Mucosa of gallbladder (tissue), 1 donor: ENCODE measurements at places on chromosomes 7 and 10.
A peak's percentile ranks its signal among the peaks of the same experiment; 100 is the strongest.

DNA sequence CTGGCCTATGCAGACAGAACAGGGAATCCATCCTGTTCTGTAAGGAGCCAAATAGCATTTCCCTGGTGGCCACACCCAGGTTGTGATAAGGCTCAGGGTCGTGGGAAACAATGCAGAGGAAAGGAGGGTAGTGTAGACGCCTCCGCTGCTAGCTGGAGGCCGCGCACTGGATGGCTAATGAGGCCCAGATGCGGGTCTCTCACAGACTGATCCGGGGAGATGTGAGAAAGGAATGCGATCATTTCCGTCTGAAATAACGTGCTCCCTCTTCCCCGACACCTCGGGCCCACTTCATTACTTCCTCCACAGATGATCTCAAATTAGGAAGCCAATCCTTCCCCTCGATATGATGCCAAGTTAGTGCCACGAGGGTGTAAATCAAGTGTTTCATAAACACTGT, 203.3 kb downstream of the TAX1BP1 start:
- DNase-seq, result no peak

DNA sequence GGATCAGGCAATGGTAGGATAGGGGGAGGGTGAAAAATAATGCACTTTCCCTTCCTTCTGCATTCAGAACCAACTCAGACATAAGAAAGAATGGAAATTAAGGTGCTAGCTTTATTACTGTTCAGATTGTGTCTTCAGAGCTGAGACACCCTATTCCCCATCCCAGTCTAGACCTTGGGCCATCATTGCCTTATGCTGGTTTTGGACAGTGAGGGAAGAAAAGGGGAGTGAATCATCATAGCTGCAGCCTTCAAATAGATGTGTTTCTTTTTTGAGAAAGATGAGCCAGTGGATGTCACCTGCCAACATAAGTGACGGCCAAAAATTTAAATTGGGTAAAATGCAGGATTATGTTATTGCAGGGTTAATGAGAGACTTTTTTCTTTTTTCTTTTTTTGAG, 27.0 kb upstream of the TOMM7 start:
- no peak for DNase-seq

- no peak for DNase-seq
Measured at GRCh38 chr10:26227786-26228185, 11.2 kb downstream of the GAD2 start.

DNA sequence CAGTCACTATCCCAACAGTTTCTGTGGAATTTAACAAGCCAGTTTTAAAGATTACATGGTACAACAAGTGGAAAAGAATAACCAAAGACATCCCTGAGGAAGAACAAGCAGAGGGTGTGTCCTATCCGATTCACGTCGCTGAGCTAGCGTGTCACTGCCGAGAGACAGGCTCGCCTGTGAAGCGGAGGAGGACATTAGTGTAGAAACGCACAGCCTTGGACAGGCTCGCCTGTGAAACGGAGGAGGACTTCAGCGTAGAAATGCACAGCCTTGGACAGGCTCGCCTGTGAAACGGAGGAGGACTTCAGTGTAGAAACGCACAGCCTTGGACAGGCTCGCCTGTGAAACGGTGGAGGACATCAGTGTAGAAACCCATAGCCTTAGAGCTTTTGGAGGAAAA, 52.7 kb upstream of the INPP5A start:
- DNase-seq, result no peak

- DNase-seq, result no peak
Measured at GRCh38 chr7:158734861-158735260, 30.3 kb upstream of the NCAPG2 start.

DNA sequence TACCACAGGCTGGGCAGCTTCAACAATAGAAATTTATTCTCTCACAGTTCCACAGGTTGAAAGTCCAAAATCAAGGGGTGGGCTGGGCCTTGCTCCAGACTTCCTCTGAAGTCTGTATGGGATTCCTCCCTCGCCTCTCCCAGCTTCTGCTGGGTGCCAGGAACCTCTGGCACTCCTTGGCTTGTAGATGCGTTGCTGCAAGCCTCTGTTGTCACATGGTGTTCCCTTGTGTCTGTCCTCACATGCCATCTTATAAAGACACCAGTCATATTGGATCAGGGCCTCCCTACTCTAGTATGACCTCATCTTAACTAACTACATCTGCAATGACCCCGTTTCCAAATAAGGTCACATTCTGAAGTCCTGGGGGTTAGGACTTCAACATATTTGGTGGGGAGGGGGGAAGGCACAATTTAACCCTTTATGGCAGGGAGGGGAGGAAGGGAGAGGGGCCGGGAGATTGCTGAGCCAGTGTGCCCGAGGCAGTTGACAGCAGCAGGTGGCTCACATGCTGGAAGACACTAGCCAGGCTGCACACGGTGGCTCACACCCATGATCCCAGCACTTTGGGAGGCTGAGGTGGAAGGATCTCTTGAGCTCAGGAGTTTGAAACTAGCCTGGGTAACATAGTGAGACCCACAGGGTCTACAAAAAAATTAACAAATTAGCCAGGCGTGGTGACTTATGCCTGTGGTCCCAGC, 18.8 kb downstream of the ZNF282 start:
- no peak for DNase-seq

DNA sequence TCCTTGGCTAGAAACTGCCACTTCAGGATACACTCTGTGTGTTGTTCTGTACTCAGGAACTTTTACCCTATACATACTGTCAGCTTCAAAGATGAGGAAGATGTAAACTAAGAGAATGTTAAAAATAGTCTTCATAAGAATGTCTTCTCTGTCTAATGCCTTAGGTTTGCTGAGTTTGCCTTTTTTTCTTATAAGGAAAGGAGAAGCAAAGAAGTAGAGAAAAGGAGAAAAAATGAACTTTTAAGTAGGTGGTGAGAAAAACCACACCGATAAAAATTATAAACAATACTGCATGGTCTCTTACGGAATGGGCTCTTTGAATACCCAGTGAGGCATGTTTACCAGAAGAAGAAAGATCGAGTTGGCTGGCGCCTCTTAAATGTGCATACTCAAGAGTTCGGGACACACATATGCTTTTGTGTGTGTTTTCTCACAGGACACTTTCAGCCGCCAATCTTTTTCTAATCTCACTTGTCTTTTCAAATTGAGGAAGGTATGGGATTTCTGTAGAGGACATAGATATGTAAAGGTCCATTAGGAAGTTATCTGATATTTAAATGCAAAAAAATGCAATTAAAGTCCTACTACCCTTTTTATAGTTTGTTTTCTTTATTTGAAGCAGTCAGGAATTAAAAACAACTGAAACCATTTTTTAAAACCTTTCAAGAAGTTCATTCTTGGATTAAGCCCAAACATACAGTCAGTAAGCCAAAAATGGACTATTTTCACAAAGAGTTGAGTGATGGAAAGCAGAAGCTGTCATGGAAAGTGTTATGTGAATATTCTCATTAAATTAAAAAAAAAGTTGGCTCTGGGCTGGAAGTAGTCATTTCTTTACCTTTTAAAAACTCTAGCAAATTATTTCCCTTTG, 100.6 kb upstream of the MDFIC start:
- DNase-seq, result no peak

- no peak for DNase-seq
Measured at GRCh38 chr10:97157578-97158095, 28.1 kb downstream of the SLIT1 start.

DNA sequence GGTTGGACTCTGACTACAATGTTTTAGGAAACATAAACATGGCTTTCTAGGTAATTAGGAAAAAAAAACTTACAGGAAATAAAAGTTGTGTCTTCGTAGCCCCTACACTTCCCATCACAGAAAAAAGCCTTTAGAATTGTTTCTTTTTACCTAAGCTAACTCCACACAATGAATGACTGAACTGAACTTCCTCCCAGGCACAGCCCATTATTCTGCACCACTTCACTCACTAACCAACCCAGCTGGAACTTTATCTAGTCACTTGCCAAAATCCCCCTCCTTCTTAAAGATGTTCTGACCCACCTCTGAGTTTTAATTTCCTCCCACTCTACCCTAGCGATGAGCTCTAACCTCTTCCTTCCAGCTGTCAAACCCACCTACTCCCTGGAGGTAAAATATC, 91.7 kb upstream of the MEOX2 start:
- no peak for DNase-seq

DNA sequence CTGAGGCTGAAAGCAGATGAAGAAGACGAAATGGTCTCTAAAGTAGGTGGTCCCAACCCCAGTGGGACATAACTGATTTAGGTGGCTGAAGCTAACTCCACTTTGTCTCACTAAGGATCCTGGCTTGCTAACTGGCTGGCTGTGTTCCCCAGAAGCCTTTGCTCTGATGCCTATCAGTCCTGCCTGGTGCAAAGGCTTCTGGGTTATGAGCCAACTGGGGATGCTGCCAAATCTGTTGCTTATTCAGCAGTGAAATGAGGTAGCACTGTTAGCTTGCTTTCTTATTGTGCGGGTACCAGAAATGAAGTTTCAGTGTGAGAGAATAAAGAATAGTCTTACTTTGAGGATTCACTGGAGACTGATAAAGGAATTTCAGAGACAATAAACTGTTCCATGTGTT, 18.1 kb downstream of the PRKG1 start:
- DNase-seq, result peak; percentile 64

GRCh38 chr7:125773113-125773785, 843.6 kb upstream of the POT1 start:
- no peak for DNase-seq

- no peak for DNase-seq
Measured at GRCh38 chr7:120725376-120726039, 132.4 kb downstream of the TSPAN12 start.

DNA sequence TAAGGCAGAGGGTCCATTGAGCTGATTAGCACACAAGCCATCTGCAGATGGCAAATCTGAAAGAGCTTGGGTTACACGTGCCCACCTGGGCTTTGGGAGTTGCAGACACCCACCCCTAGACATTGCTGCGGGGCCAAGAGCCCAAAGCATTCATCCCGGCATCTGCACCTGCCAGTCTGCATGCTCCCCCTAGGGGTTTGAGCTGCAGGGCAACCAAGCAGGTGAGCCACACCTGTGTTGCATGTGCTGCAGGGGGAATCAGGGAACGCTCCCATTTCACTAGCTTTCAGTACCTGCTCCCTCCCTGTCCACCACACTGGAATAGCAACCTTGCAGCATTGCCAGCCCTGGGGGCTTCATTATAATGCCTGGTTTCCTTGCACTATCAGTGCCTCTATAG, 21.1 kb downstream of the C7orf33 start:
- DNase-seq, result no peak

- DNase-seq, result no peak
Measured at GRCh38 chr7:55527307-55527706, 45.0 kb downstream of the VOPP1 start.

GRCh38 chr10:15859509-15859905, 800 bp downstream of the MINDY3 start:
- no peak for DNase-seq

DNA sequence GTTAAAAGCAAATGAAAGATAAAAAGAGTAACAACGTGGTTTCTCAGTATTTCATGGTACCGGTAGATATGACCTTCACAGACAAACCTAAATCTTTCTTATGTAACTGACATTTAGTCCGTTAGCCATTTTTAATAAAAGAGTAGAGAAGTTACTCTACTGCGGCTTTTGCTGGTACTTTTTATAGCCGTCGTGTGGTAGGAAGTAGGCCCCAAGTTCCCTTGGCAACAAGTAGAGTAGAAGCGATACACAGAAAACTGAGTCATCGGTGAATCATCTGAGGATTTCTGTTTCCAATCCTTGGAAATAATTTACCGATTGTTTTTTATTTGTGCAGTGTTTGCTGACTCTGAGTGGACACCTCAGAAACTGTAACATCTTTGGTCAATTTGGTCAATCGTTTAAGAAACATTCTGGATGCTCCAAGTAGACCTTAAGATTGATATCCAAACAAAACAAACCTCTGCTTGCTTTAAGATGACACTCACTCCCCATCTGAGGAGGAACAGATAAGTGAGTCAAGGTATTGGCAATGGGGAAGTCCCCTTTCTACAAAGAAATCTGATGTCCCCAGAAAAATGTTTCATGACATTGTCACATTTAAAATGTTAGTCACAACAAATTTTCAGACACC, 63.9 kb upstream of the AHR start:
- peak; percentile 59 for DNase-seq

DNA sequence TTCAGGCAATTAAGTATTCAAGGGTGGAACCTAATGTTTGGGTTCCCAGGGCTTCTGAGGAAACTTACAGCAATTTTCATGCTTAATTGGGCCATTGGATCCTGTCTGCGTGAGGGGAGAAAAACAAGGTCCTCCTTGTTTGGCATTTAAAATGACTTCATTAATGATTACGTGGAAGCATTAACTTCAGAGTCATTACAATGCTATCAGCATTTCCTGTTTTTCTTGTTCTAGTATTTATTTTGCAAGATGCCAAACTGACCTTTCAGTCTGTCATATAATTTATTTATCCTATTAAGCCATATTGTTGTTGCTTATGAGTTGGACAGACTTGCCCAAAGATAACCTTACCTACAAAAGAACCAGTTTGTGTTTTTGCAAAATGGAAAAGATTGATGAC, 324.1 kb upstream of the LRRN3 start:
- DNase-seq, result no peak

DNA sequence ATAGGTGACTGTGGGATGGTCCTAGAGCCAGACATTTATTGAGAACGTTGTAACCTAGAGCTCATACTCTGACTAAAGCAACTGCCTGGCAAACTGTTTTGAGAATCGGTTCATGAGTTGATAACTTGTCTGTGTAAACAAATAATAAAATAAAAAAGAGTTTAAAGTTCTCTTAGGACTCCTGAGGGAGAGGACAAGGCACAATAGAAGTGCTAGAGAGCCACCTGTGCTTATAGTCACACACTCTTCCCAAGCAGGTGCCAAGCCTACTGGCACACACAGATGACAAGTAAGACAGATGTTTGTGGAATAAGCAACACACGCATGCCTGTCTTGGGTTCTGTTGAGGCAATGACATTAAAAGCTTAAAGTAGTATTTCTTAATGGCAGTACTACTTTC, 7.9 kb downstream of the EDRF1 start:
- no peak for DNase-seq

GRCh38 chr10:88974012-88974411, 16.6 kb upstream of the FAS start:
- no peak for DNase-seq

DNA sequence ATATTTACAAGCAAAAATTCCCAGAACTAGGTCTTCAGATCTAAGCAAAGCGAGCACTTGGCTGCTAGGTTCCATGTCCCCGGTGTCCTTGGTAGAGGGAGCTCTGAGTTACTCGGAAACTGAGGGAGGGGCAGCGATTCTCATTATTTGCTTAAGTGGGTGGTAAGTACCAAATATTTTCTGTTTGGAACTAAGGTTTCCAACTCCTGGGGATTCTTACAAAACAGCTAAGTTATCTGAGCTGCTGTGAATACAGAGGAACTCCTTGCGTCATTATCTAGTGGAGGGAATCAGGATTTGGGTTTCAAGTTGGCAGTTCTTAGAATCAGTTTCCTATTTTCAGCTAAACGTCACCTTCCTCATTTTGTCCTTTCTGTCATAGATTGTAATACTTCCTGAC, 76.8 kb upstream of the IKZF1 start:
- no peak for DNase-seq

- DNase-seq, result no peak
Measured at GRCh38 chr10:60430017-60430416, 40.3 kb upstream of the ANK3 start.

- no peak for DNase-seq
Measured at GRCh38 chr7:158742065-158742821, 37.6 kb upstream of the NCAPG2 start.
